Activated naive CD4-positive, alpha-beta T cell treated with anti-CD3 and anti-CD28 coated beads, Interleukin-2, amount 50 U/mL, for 72 hours (primary cell): ENCODE measurements at places on chromosomes 6 and 20.

GRCh38 chr6:139473231-139473701 lies 98.8 kb upstream of the CITED2 start:
- no peak for DNase-seq

DNA sequence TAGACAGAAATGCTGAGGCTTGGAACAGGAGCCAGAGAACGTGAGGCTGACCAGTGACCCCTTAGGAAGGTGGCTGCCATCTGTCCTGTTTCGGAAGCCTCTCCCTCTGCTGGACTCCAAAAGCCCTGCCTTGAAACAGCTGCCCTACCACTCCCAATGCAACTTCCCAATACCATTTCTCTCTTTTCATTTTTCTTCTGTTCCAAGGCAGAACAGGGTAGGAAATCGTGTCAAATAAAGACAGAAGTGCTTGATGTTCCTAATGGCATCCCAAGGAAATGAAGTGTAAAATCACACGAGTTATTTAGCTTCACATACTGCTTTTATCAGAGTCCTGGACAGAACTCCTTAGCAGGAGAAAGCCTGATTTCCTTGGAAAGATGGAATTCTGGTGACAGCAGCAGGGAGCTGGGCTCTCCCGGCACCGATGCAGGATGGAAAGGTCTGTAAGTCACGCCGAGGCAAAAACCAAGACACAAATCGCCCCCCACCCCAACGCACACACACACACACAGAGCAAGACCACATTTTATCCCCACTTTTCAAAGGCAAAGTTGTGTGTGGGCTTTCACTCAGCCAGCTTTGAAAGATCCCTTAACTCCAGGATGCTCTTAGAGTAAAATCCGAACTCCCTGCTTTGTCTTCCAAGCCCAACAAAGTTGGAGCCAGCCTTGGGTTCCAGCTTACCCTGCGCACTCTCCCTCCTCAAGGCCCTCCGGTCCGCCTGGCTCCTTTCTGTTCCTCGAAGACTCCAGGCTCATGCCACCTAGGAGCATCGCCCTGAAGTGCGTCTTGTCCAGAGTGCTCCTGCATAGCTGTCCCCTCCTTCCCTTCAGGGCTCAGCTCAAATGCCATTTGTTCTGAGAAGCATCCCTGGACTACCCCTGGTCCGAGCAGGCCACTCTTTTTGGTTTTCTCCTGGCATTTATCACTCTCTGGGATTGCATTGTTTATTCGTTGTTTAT lies 11.6 kb upstream of the STX16 start:
- DNase-seq = no peak

DNA sequence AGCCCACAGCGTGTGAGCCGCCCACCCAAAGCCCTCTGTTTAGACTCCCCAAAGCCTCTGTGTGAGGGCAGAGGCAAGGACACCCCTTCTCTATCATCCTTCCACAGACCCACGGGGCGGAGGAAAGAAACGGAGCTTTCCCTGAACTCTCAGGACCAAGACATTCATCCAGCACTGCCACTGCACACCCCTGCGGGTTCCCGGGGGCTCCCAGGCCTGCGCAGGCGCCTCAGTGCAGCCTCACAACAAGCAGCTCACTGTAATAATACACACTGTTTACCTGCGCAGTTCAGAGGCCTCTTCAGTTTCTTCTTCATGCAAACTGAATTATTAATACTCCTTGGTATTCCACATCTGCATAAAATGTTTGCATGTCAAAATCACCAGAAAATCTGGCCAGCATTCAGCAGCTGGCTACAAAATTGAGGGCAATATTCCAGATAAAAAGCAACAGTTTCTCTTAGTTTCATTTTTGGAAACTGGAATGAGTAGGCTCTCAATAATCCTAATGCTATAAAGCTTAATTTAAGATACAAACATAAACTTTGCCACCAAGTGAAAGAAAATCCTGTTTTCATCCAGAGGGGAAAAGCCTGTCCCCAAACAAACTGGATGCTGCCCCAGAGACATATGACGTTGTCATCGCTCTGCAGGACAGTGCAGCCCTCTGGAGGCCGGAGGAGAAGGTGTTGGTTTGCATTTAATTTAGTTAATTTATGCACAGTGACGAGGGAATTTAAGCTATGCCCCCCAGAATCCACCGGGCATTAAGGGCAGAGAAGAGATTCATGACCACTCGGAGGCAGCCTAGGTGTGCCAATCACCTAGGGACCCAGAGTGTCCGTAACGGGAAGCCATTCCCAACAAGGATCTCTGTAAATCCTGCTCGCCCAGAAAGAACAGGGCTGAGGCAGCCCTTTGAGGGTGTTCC lies 45.3 kb downstream of the NINL start:
- no peak for DNase-seq

DNA sequence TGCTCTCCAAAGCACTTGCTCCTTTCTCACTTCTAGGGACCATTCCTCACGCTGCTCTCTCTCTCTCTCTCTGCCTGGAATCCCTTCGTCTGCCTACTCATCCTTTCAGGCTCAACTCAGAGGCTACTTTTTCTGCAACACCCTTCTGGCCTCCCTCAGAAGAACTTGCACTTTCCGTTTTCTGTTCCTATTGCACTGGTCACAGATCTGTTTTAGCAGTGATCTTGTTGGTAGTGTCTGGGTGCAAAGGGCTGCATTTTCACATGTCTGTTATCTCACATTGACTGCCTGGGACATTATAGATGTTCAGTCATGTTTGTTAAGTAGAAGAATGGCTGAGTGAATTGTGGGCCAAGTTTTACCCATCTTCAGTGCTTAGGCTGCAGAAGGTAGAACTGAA lies 63.5 kb downstream of the RIN2 start:
- no peak for DNase-seq

- no peak for DNase-seq
Observed at GRCh38 chr6:129539032-129539431, 170.9 kb downstream of the ARHGAP18 start.

DNA sequence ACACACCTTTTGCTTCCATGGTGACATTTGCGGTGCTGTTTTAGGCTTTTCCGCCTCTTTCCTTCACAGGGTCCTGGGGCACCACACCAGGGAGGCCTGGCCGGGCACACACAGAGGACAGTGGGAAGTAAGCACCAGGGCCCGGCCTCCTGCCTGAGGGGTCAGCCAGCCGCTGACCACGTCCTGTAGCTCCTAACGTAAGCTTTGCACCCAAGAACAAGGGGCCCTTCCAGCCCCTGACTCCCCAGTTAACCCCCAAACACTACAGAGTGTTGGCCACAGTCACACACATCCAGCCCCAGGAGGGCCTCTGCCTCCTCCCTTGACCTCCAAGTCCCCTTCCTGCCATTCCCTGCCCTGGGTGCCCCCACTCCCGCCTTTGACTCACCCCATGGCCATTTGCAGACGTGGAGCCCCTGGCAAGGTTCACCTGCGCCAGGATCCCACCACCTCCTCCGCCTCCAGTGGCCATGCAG lies 54.7 kb downstream of the YTHDF1 start:
- DNase-seq = no peak

DNA sequence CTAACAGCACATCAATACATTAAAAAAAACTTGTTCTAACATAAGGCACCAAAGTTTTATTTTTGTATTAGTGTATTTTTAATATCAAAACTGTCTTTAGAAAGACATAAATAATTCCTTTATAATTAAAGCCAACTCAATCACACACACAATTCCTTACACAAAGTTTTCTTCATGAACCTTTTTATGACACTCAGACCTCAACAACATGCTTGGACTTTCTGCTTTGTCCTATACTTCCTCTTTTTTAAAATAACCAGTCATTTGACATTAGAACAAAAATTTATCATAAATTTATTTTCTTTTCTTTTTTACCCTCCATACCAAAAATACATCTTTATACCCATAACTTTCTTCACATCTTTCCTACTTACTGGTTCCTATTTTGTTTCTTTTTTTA lies 292.0 kb upstream of the ARID1B start:
- no peak for DNase-seq

DNA sequence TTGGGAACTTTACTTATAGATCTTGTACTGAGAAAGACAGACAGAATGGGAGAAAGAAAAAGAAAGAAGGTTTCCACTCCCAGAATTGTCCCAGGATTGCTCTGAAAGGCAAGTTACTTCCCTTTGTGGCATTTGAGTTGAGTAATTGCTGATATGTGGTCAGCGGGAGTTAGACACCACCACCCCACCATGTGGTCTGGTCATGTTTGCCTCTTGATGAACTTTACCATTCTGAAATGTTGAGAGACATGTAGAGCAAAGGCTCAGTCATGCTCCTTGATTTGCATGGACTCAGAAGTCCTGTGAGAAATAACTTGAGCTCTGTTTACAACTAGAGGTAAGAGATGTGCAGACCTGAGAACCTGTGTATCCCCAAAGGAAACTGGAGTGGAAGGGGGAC lies 17.1 kb downstream of the TCF21 start:
- no peak for DNase-seq

DNA sequence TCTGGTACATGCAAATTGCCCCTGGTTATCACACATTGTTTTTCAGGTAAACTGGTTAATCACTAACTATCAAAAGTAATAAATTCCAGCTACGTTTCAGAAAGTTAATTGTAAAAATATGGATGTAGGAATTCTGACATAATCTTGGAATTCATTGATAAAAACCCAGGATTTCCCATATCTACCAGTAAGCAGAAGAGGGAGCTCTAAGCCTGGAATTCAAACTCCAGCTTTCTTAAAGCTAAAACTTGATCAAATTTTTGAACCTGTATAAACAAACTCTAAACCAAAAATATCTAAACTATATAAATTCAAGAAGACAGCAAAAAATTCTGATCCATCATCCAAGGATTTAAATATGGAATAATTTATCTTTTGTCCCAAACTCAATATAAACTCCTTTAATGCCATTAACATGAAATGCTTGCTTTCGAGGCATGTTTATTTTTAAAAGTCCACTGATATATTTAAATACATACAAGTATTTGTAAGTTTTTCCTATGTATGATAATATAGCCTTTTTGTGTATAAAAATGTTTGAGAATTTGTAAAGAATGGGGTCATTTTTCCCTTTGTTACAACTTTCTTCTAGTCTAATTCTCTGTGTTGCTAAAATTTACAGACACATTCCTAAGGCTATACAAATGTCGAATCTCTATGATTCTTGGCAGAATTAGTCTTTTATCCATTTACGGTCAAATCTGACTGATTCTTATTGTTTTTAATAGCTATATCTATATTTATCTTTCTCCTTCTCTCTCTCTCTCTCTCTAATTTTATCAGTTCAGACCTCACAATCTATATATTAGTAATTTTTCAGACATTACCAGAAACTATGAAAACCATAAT lies 91.4 kb upstream of the RNF217 start:
- DNase-seq = no peak

- no peak for DNase-seq
Observed at GRCh38 chr20:3334156-3334943, 73.1 kb downstream of the DNAAF9 start.

- DNase-seq = no peak
Observed at GRCh38 chr20:6044115-6044514, 9.7 kb downstream of the LRRN4 start.

GRCh38 chr6:36147294-36147693 lies 17.0 kb downstream of the MAPK13 start:
- DNase-seq = no peak

DNA sequence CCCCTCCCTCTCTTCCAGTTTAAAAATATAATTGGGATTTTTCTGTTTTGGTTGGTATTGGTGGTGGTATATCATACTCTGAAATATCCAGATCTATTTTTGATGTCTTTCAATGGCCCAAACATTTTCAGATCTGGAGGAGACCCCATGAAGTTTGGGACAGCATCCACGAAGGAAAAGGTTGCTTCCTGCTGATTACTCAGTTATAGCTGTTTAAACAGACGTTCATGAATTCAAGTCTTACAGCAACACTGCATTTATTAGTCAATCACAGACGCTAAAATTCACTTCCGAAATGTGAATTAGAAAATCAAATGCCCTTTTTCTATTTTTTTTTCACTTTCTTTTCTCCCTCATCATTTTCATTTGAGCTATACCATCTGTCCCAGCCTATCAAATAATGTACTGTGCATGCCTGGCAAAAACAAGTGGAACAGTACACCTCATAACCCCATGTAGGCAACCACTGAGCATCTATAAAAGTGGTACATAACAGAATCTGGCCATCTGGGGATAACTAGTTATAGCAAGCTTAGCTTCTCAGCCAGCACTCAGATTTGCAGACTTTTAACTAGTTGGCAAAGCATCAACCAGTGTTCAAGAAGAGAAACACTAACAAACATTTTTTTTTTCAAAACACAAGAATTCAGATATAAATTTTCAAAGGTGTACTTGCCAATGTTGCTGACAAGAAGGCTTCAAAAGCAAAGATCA lies 124.5 kb downstream of the HIVEP2 start:
- no peak for DNase-seq

DNA sequence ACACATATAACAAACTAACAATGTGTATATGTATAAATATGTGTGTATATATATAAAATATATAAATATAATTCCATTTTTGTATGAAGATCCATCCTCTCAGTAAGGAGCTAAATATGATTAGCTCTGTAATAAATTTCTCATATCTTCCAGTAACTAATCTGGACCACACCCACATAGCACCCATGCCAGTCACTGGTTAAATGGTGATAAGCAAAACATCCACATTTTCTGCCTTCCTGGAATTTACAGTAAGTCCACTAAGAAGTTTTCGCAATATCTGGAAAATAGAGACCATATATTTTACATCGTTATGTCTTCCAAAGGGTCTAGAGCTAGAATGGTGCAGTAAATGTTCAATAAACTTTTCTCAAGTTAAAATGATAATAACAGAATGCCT lies 151.5 kb upstream of the STMND1 start:
- no peak for DNase-seq

GRCh38 chr20:37162646-37163045 lies 16.5 kb upstream of the RPN2 start:
- no peak for DNase-seq

- no peak for DNase-seq
Observed at GRCh38 chr6:7721649-7722048, 4.2 kb upstream of the BMP6 start.

DNA sequence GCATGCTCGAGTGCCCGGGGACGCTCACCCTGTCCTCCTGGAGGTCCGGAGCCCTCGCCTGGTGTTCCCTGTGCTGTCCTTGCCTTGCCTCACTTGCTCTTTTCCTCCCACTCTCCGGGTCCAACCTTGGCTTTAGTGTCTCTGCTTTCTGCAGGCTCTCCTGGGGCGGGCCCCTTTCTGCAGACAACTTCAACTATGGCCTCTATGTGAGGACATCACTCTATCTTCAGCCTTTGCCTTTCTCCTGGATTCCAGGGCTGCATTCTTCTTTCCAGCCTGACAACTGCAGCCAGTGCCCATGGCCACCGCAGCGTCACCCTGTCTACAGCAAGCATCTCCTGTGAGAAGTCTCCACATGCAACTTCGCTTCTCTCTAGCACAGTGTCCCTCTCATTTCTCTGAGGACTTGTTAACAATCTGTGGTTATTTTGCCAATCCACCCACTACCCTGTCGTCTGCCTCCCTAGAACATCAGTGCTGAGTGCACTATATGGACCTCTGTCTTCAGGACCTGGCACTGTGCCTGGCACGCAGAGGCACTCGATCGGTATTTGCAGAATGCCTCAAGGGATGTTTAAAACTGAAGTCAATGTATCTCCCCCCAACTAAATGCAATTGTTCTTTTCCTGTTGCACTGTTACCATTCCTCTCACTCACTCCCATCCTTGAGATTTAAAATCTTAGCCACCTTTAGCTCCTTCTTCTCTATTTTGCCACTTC lies 35.9 kb downstream of the FOXC1 start:
- DNase-seq = no peak

GRCh38 chr6:144294016-144294415 lies 8.9 kb downstream of the UTRN start:
- DNase-seq = no peak
